Thymus (tissue), 14 donors: ENCODE measurements at places on chromosomes 13 and 19. TPM values are rescaled to one million over a fixed set of nuclear protein-coding genes. Genes with fewer than 3 reads are reported as not detected.

DNA sequence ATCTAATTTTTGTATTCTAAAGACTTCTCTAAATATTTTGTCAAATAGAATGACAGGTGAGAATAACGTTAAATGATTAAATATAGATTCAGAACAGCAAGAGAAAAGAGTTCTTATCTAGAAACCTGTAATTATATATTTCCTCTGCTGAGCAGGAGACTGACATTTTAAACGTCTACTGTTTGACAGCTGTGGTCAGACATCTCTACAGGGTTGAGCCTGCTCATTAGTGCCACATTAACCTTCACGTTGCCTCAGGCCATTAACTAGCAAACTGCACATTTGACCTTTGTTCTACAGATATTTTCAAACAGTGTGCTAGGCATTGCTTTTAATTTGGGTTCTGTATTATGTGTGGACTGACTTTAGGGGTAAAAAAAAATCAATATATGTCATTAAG is 347.5 kb downstream of the GPC5 start:
- DNase-seq = no peak

DNA sequence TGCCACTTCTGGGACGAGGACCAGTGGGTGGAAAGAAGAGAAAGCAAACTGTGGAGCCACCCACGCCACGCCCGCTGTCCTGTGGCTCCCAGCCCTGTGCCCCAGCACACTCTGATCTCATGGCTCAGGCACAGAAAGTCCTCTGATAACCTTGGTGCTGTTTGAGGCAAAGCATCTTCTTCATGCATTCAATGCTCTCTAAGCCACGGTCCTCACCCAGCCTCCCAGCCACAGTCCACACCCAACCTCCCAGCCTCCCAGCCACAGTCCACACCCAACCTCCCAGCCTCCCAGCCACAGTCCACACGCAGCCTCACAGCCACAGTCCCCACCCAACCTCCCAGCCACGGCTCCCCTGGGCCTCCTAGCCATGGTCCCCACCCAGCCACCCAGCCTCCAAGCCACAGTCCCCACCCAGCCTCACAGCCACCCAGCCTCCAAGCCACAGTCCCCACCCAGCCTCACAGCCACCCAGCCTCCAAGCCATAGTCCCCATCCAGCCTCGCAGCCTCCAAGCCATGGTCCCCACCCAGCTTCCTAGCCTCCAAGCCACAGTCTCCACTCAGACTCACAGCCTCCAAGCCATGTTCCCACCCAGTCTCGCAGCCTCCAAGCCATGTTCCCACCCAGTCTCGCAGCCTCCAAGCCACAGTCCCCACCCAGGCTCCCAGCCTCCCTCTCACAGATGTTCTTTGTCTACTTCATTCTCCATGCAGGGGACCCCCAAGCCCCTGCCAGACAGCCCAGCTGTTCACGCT is 74.9 kb downstream of the SOX1 start:
- no peak for DNase-seq

GRCh38 chr19:23283925-23284324 is 33.7 kb upstream of the ZNF724 start:
- peak; percentile 29 for DNase-seq

DNA sequence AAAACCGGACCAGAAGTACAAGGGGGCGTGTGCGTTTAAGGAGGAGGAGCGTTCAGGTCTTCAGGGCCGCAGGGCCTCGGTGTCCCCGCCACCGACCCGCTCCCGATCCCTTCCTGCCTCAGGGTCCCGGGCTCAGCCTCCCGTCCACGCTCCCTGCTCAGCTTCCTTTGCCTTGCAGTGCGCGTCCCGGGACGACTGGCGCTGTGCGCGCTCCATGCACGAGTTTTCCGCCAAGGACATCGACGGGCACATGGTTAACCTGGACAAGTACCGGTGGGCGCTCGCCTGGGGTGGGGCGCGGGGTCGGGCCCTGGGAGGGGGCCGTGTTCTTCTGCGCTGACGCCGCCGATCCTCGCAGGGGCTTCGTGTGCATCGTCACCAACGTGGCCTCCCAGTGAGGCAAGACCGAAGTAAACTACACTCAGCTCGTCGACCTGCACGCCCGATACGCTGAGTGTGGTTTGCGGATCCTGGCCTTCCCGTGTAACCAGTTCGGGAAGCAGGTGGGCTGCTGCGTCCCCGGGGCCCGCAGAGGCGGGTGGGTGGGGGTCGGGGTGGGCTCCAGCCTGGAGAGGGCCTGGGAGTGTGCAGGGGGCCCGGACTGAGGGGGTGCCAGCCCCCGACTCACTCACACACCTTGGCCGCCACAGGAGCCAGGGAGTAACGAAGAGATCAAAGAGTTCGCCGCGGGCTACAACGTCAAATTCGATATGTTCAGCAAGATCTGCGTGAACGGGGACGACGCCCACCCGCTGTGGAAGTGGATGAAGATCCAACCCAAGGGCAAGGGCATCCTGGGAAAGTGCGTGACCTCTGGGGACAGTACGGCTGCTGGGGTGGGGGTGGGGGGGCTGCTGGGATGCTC is 1.4 kb downstream of the GPX4 start:
- no peak for DNase-seq

DNA sequence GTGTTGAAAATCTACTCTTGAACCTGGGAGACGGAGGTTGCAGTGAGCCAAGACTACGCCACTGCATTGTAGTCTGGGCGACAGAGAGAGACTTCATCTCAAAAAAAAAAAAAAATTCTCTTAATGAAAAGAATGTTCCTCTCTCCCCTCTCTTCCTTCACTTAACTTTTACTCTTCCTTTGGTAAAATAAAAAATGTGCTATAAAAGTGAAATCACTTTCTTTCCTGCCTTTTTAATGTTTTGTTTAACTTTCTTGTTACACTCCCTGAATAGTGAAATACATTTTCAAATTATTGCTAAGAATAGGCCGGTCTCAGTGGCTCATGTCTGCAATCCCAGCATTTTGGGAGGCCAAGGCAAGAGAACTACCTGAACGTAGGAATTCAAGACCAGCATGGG is 86.5 kb downstream of the DACH1 start:
- no peak for DNase-seq

CATSPERD gene
- polyA plus RNA-seq = 0.05 TPM
